ENCODE measurements at places on chromosomes 11 and 22. TPM values are rescaled to one million over a fixed set of nuclear protein-coding genes. Genes with fewer than 3 reads are reported as not detected.

DNA sequence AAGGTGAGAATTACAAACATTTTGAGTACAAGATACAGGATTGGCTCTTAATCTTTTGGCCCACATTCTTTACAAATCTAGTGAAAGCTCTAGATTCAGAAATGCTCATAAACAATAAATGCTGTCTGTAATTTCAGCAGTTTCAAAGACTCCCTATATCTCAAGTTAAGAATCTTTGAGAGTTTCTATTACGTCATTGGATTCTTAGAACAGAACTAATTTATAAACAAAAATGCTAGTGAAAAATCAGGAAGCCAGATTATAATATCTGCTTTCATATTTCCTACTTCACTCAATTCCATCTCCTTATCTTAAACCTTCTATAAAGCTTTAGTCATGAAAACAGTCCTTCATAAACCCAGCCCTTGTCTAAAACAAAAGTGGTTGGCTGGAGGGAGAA lies 32.1 kb downstream of the CTSC start:
- peaks cover 46% of the 10 kb centered on the region for H3K36me3 ChIP-seq
- peaks cover 7% of the 10 kb centered on the region for H3K4me1 ChIP-seq
- H3K27me3 ChIP-seq, result no peaks in the 10 kb centered on the region
- no peak overlapping the region for H3K4me3 ChIP-seq
- no peak for DNase-seq

DNA sequence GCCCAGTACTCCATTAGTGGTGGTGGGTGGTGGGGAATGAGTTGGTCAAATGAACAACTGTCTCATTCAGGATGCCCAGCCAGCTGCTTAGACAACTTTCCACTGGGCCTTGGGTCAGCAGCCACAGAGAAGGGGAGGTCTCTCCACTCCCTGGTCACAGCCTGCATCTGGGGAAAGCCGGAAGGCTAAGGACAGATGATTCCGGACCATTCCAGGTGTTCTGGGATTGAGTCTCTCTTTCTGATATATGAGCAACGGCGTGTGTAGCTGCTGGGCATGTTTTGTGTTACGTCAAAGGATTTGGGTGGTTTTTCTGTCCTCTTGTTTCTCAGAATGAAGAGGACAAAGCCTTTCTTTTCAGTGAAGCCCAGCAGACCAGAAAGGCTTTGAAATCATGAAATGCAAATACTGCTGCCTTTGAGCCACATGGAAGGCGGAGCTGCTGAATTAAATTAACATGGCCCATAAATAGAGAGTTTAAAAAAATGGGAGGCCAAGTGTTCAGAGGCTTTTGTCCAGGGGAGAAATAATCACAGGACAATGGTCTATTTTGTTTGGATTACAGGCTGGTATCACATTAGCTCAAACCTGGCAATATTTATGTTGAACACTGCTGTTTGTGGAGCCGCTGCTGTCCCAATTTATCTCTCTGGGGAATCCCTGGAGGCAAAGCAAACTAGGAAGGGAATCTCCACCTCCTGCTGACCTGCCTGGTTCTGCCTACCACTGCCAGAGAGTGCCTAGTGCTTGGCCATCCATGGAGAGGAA lies 234.4 kb upstream of the E2F8 start:
- no peak overlapping the region for H3K4me3 ChIP-seq
- no peaks in the 10 kb centered on the region for H3K27me3 ChIP-seq
- H3K36me3 ChIP-seq, result no peaks in the 10 kb centered on the region
- 0 out of 2 replicates have a peak, but pooled peaks cover 2% of the 10 kb centered on the region for H3K4me1 ChIP-seq
- DNase-seq, result no peak
- H3K27ac ChIP-seq, result no peak overlapping the region

GRCh38 chr22:45181766-45182165 lies 18.0 kb downstream of the NUP50 start:
- peak overlapping the region; percentile 64 for H3K27ac ChIP-seq
- peaks cover 63% of the 10 kb centered on the region for H3K36me3 ChIP-seq
- no peak for DNase-seq
- H3K4me1 ChIP-seq, result peaks cover 5% of the 10 kb centered on the region
- no peaks in the 10 kb centered on the region for H3K27me3 ChIP-seq

C11orf42 gene
- total RNA-seq, result not detected

DCHS1 gene
- 12.5 TPM for total RNA-seq

OSBPL5 gene
- total RNA-seq, result 11.1 TPM

Measured in H9 (cell line).